ENCODE measurements at places on chromosomes 13 and 19.
A peak's percentile ranks its signal among the peaks of the same experiment; 100 is the strongest.

GRCh38 chr19:30731591-30731990 lies 359.4 kb downstream of the ZNF536 start:
- no peak for DNase-seq

GRCh38 chr13:60211548-60211947 lies 47.8 kb upstream of the DIAPH3 start:
- DNase-seq = no peak

DNA sequence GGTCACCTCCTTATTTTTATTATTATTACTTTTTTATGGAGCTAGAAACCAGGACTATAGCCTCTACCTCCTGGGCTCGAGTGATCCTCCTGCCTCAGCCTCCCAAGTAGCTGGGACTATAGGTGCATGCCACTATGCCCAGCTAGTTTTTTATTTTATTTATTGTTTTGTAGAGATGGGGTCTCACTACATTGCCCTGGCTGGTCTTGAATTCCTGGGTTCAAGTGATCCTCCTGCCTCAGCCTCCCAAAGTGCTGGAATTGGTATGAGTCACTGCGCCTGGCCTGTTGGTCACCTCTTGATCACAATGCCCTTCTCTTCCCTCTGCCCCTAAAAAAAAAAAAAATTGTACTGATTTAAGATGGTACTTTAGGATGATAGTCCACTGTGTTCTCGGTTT lies 20.4 kb downstream of the MRPS12 start:
- no peak for DNase-seq

DNA sequence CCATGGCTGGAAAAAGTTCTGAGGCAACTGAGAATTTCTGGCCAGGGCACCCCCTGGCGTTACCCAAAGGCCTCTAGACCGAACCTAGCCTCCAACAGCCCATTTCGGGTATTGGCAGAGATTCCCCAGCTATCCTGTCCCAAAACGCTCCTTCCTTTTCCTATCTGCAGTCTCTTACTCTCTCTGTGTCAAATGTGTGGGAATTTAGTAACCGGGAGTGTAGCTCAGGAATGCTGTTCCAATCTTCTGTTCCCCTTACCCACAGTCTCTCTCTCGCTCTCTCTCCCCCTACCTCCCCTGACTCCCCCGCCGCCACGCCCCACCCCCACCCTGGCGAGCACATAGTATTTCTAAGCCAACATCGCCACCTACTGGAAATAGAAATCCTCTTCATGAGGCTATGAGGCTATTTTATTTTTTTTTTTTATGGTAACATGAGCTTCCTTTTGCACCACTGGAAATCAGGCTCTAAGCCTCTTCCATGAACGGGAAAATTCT lies 27.0 kb downstream of the OXGR1 start:
- no peak for DNase-seq

DNA sequence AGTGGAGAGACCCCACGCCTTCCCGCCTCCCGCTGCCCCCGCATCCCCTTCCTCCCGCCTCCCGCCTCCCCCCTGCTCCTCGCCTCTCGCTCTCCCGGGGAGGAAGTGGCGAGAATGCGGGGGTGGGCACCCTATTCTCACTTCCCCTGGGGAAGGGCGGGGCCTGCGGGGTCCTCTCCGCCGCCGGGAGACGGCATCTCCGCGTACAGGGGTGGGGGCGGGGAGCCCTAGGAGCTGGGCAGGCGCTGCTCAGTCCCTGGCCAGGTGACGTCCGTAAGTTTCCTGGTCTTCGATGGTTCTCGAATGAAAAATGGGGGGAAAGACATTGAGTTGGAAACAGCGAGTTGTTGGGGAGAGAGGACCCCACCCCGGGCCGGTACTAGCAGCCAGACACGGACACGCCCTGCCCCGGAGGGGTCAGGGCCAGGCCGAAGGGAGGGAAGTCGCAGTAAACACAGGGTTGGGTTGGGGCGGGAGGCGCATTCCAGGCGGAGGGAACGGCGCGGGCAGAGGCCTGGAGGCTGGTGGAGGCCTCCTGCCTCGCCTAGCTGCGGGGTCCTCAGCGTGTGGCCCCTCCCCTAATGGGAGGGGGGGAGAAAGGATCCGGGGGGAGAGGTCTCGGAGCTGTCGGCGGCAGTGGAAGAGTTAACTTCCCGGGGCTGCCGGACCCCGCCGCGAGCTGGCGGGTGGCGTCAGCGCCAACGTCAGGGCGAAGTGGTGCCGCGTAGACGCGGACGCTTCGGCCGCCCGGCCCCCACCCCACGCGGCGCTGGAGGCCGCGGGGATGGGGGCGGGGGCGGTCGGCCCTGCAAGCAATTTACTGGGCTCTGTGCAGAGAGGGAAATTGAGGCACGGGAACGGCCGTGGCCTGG lies 10.4 kb upstream of the JUND start:
- peak; percentile 92 for DNase-seq

DNA sequence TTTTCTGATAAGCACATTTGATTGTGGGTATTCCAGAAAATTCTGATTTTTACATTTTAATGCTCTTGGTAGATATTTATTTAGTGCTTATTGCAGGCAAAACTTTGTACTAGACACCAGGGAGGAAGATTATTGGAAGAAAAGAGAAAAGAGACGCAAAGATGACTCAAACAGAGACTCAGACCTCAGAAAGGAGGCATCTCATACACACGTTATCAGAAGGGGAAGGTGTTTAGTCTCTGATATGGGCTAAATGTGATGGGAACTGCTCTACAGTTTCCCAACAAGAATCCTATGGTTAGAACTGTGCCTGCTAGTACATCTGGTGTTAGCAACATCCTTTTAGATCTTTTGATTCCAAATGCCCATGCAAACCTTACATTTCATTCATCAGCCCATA lies 245.6 kb downstream of the KLF5 start:
- no peak for DNase-seq

GRCh38 chr13:72507416-72508199 lies 219.8 kb downstream of the MZT1 start:
- DNase-seq = no peak

- DNase-seq = no peak
These were observed 6.6 kb upstream of the DAPK3 start for GRCh38 chr19:3977242-3978143.

GRCh38 chr19:8517551-8518442 lies 3.8 kb upstream of the ZNF414 start:
- peak; percentile 39 for DNase-seq

DNA sequence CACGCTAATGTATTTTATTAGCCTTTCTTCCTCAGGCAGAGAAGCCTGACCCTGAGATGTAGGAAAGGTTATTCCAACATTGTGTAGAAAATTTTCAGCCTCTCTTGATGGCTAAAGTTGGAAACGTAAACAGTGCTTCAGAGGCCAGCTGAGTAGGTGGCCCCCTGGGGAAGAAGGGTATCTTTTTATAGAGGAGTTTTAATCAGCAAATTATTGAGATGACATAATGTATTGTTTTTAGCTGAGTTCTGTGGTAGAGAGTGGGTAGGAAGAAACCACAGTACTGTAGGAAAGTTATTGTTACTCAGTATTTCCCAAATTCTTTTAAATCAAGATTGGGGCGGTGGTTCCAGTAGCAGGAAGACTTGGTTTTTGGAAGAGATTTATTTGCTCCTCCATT lies 268.8 kb downstream of the DLEU7 start:
- no peak for DNase-seq

DNA sequence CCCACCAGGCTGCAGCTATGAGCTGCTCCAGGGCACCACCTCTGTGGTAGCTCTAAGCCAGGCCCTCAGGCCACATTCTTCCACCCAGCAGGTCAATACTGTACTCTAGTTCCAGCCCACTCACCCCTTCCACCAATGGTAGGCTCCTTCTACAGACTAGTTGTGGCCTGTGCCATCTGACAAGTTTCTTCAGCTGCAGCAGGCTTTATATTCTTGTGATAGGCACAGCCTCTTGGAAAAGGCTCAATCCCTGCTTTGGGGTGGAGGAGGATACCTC lies 8.5 kb downstream of the MICU2 start:
- DNase-seq = no peak

DNA sequence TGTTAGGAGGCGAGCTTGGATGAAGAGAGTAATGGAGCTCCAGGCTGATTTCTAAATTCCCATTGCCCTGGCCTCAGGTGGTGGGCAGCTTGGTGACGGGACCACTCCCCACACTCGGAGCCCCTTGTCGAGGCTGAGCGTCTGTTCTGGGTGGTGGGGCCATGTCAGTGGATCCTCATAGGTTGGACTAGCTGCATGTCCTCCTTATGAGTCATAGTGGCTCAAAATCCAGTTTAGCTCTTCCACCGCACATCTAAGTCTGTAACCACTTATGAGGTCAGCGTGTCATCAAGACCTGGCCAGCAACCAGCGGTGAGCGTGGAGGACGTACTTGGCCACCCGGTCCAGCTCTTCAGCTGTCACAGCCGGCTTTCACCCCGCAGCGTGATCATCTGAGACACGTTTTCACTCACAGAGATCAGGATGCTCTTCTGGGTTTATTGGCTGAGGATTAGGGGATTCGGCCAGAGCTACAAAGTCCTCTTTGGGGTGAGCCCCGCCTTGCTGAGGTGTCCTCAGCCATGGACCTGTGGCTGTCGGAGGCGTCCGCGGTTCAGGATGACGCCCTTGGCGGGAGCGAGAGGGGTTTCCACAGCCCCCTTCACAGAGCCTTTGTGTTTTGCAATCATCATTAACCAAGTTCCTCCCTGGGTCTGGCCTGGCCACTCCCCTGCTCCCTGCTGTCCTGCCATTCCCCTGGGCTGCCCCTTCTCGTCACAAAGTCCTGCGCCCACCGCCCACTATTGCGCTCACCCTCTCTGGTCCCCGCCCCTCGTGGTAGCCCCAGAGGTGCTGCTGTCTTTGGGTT lies 41.9 kb downstream of the ADPRHL1 start:
- DNase-seq = no peak

- no peak for DNase-seq
These were observed 148.9 kb downstream of the USP12 start for GRCh38 chr13:27022571-27023311.

GRCh38 chr19:51114087-51114729 lies 6.0 kb upstream of the CTU1 start:
- peak; percentile 35 for DNase-seq

- DNase-seq = no peak
These were observed 16.1 kb downstream of the CEBPG start for GRCh38 chr19:33389421-33390100.

- peak; percentile 67 for DNase-seq
These were observed 5.4 kb downstream of the CCDC61 start for GRCh38 chr19:46000491-46001246.

DNA sequence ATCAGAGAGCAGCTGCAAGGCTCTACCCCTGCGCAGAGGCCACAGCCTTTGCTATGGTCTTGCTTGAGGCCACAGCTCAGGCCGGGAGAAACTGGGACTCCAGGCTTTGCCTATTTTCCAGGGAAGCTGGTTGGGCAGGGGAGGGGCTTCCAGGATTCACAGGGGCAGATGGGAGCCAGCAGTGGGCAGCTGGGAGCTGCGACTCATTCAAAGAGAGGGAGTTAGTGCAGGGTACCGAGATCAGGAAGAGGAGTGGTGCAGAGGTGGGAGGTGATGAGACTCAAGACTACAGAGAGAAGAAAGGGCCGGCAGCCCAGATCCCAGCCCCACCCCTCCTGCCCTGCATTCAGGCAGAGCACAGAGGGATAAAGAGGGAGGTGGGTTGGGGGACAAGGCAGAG lies 12.1 kb downstream of the ADGRE5 start:
- no peak for DNase-seq

- no peak for DNase-seq
These were observed 44.0 kb downstream of the SUGP2 start for GRCh38 chr19:18989316-18989715.

- DNase-seq = no peak
These were observed 18.5 kb downstream of the TNFRSF19 start for GRCh38 chr13:23588666-23589065.

DNA sequence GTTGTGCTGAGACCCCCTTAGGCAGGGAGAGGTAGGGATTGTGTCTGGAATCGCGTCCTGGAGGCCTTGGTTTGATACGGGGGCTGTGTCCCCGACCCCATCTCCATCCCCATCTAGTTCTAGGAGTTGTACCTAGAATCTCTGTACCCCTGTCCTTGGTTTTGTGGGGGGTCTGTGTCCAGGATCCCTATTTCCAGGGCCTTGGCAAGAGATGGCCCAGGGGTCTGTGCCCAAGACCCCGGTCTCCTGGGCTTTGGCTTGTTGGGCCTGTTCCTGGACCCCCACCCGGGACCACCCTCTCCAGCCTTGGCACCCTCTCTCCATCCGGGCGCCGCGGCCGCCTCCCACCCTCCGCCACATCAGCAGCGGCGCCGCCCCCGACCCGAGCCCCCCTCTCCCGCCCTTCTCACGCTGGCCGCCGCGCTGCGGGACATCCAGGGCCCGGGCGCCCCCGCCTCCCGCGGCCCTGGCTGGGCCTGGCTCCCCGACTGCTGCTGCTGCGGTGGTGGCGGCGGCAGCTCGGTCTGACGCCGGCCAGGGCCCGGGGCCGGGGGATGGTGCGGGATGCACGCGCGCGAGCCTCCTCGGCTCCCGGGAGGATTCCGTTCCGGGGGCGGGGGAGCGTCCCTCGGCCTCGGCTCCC lies at the start of gene NUMBL:
Gene NUMBL, minus strand, starts transcription at position 602 of the 643 bp plus-strand sequence. Its CDS starts 168 bp downstream, at position 434.
- DNase-seq = no peak

GRCh38 chr13:59492030-59492636 lies 671.6 kb downstream of the DIAPH3 start:
- DNase-seq = no peak

GRCh38 chr13:78649997-78650716 lies 8.8 kb downstream of the OBI1 start:
- no peak for DNase-seq

- no peak for DNase-seq
These were observed 99.4 kb downstream of the WASF3 start for GRCh38 chr13:26656919-26657318.

DNA sequence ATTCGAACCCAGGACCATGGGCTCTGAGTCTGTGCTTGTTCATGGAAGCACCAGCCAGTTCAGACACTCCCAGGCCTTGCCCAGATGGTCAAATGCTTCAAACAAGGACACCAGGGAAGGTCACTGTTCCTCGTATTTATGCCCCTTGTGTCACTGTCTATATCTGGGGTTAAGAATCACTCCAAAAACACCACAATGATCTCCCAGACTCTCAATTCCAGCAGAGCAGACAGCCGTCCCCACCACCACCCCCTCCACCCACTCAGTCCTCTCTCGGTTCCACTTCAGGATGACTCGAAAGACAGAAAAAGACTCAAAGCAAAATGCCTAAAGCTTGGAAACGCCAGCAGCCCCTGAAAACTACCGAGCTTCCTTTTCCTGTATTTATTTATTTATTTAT lies 79.0 kb downstream of the INSR start:
- DNase-seq = no peak

- no peak for DNase-seq
These were observed 722 bp upstream of the TIMM50 start for GRCh38 chr19:39479916-39480315.

DNA sequence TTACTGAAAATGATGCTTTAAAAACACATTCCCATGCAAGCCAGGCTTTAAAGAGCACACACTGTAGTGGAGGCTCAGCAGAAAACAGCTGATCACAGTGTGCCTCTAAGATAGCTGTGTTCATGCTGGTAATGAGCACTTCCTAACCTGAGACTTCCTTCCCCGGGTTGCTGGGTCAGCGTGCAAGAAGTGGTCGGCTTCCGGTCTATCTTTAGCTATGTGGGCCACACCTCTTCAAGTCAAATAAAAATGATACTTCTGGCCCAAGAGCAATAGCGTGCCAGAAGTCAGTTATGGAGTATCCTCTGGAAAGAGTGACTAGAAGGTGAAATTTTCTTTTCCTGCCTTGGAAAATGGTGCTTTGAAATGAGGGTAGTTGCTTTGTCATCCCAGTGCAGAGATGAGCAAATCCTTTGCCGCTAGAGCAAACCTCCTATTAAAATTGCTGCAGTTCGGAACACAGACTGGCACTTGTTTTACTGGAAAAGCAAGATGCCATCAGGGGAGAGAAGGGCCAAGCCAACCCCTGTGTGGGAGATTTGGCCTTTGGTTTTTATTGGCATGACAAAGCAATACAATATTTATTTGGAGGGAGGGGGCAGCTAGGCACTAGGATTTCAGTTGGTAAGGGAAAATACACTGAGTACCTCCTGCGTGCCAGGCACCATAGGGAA lies 64.2 kb downstream of the ARHGAP35 start:
- DNase-seq = no peak
